SJSA1 (cell line): ENCODE measurements at places on chromosomes 12 and 14. TPM values are rescaled to one million over a fixed set of nuclear protein-coding genes. Genes with fewer than 3 reads are reported as not detected.

- DNase-seq, result no peak
- peaks cover 42% of the 10 kb centered on the region for H3K4me1 ChIP-seq
- H3K27ac ChIP-seq, result no peak overlapping the region
- no peaks in the 10 kb centered on the region for H3K27me3 ChIP-seq
- no peaks in the 10 kb centered on the region for H3K36me3 ChIP-seq
These were observed 80.4 kb upstream of the EEA1 start for GRCh38 chr12:93009533-93009932.

DNA sequence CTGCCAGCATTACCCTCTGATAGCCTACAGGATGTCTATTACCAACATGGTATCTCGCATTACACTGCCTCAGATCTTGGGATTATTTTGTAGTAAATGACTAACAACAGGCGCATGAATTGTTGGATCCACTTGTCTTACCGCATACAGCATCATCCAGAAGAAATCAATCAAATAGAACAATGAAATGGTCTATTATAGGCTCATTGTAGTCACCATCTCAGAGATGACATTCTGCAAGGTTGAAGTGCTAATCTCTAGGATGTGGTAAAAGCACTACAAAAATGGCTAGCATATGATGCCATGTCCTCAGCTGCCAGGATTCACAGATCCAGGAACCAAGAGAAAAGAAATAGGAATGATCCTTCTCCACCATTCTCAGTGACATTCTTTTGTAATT, 52.0 kb downstream of the WASHC3 start:
- H3K36me3 ChIP-seq, result no peaks in the 10 kb centered on the region
- DNase-seq, result no peak
- H3K27me3 ChIP-seq, result no peaks in the 10 kb centered on the region

GRCh38 chr12:81949416-81949815, 190.3 kb upstream of the PPFIA2 start:
- H3K36me3 ChIP-seq, result no peaks in the 10 kb centered on the region
- no peaks in the 10 kb centered on the region for H3K27me3 ChIP-seq
- no peak for DNase-seq
- H3K4me1 ChIP-seq, result no peaks in the 10 kb centered on the region
- H3K4me3 ChIP-seq, result no peak overlapping the region

DNA sequence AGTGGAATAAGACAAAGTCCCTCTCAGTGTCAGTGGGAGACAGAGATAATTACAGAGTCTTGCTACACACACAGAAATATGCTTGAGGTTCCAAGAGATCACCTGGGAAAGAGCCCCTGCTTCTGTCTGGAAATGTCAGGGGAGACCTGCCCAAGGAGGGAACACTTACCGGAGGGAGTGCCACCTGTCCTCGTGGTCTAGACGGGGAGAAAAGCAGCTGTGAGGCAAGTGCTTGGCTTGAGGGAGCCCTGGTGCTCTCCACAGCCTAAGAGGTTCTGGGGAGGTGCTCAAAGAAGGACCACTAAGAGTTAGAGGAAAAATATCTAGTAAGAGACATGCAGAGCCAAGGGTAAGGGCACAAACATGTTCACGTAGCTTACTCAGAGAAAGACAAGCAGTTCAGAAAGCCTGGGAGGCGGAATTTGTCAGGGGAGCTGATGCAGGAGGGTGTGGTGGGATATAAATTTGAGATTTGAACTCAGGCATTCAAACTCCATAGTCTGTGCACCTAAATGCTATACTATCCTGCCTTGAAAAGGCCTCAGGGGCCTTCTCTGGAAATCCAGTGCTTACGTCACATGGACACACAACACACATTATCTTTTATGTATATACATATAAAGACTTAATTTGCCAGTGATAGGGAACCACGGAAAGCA, 38.2 kb upstream of the GNPNAT1 start:
- no peak overlapping the region for H3K4me3 ChIP-seq
- no peak for DNase-seq
- no peaks in the 10 kb centered on the region for H3K27me3 ChIP-seq
- no peaks in the 10 kb centered on the region for H3K36me3 ChIP-seq

DNA sequence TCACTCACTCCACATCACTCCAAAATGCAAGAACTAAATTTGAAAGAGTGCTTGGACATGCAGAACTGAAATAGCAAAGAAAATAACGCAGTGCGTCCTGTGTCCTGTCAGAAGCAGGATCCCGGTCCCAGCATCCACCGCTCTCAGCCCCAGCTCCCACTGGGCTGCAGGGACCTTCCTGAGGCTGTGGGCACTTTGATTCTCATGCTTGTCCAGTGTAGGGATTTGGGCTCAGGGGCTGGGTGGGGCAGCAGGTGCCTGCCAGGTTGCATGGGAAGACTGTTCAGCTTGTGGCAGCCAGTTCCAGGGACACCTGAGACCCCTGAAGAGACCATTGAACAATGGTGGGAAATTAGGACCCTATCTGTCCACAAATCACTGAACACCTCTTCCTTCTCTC, 140.0 kb upstream of the FKBP4 start:
- H3K27me3 ChIP-seq, result no peaks in the 10 kb centered on the region
- H3K36me3 ChIP-seq, result peaks cover 19% of the 10 kb centered on the region
- DNase-seq, result no peak
- H3K4me1 ChIP-seq, result peaks cover 2% of the 10 kb centered on the region

DNA sequence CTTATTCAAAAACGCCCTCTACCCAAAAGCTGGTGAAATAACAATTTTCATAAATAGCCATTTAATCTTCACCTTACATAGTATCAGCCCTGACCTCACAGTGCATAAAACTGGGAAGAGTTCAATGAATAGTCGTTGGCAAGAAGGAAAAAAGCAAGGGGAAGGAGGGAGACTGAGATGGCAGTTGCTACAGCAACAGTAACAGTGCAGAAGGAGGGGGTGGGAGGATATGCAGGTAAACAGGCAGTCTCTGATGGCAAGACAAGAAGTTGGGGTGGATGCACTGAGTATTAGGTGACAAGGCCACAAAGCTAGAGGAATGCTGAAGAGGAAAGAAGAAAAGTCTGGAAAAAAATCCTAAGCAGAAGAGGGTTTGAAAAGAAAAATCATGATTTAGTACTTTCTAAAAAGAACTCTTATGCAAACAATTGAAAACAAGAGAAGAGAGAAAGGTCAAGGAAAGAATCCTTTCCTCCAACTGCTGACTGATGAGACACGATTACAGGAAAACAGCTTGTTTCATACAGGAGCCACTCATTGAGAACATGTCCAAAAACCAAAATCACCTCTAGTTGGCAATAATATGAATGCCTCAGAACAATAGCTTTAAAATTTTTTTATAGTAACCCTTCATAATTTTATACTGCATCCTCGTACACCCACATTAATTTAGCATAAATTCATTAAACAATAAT, 56.0 kb downstream of the DCAF5 start:
- H3K36me3 ChIP-seq, result peaks cover 5% of the 10 kb centered on the region; the same call in 1 of the 2 replicates
- peaks cover 61% of the 10 kb centered on the region for H3K4me1 ChIP-seq
- H3K4me3 ChIP-seq, result no peak overlapping the region
- DNase-seq, result no peak

DNA sequence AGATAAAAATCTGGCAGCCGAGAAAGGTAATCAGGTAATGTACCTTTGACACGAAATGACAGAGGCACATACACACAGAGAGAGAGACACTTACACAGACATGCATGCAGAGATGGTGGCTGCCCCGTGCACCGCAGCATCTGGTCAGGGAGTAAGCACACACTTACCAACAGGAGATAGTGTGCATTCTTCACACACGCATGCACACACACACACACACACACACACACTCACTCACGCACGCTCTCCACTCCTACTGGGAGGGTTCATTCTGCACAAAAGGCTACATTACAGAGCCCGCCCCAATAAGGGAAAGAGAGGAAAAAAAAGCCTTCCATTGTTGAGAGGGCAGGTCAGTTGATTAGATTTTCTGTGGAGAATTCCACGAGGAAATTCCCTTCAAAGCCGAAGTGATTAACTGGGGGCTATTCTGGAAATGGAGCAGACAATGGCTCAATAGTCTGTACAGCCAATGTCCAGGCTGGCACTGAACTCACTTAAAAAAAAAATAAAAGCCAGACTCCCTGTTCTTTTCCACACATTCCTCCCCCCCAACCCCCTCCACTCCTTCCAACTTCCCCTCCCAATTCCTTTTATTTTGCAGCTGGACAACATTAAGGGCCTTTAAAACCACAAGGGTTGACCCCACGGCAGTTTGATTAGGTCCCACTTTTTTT, 1.4 kb upstream of the SOX5 start:
- H3K27ac ChIP-seq, result no peak overlapping the region
- peaks cover 9% of the 10 kb centered on the region for H3K4me1 ChIP-seq
- H3K27me3 ChIP-seq, result peaks cover 36% of the 10 kb centered on the region
- no peak overlapping the region for H3K4me3 ChIP-seq
- no peaks in the 10 kb centered on the region for H3K36me3 ChIP-seq

Gene HHIPL1
- 0.42 TPM in 1 of 2 replicates, not detected in the other for total RNA-seq

GRCh38 chr12:8561011-8561410, 20.3 kb upstream of the CLEC4E start:
- no peak for DNase-seq
- H3K27me3 ChIP-seq, result no peaks in the 10 kb centered on the region
- H3K27ac ChIP-seq, result no peak overlapping the region
- H3K36me3 ChIP-seq, result no peaks in the 10 kb centered on the region
- H3K4me3 ChIP-seq, result no peak overlapping the region

DNA sequence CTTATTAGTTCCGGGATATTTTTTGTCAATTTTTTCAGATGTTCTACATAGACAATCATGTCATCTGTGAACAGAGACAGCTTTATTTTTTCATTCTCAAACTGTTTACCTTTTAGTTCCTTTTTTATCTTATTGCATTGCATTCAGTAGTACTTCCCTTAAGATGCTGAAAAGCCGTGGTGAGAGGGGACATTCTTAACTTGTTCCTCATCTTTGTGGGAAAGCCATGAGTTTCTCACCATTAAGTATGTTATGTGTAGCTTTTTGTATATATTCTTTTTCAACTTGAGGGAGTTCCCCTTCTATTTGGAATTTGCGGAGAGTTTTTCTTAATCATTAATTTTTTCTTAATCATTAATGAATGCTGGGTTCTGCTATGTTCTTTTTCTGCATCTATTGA, 1727.1 kb upstream of the SEL1L start:
- no peak overlapping the region for H3K27ac ChIP-seq
- DNase-seq, result no peak
- no peaks in the 10 kb centered on the region for H3K27me3 ChIP-seq
- no peaks in the 10 kb centered on the region for H3K36me3 ChIP-seq
- H3K4me3 ChIP-seq, result no peak overlapping the region

Gene KIF26A
- 0.05 TPM in 1 of 2 replicates, not detected in the other for total RNA-seq
